ENCODE measurements at places on chromosomes 12 and 14. TPM values are rescaled to one million over a fixed set of nuclear protein-coding genes. Genes with fewer than 3 reads are reported as not detected.

- DNase-seq: peak; percentile 6
- H3K4me3 ChIP-seq: no peak overlapping the region
- H3K27ac ChIP-seq: no peak overlapping the region
Measured at GRCh38 chr12:119748497-119748896, 80.6 kb downstream of the PRKAB1 start.

RASSF9 gene
- total RNA-seq: not detected

DNA sequence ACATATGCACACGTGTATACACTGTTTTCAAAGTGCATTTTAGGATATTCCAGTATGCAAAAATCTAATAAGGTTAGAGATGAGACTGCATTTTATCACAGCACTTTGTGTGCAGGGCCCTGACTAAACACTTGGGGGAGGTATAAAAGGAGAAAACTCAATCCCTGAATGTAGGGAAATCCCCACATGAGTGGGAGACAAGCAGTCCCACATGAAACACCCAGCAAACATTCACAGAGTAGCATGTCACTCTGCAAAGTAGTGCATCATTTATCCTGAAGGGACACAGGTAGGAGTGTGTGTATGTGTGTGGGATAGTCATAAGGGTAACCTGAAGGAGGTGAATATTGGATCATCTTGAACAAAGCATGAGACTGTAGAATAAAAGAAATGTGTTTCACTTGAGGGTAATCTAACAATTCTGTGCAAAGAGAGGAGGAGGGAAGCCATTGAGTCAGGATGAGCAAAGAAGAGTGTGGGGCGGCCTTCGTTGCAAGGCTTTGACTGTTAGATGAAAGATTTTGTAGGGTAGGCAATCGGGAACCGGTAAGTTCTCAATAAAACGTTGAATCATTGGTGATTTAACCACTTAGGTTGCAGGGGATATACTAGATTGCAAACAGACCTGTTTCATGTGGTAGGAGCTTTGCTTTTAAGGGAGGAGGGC, 2.9 kb downstream of the PRPF40B start:
- H3K27ac ChIP-seq: no peak overlapping the region
- no peak overlapping the region for H3K4me3 ChIP-seq
- peaks cover 29% of the 10 kb centered on the region for H3K4me1 ChIP-seq
- no peaks in the 10 kb centered on the region for H3K27me3 ChIP-seq
- H3K36me3 ChIP-seq: no peaks in the 10 kb centered on the region

APOLD1 gene
- 10.6 TPM for total RNA-seq

KLHL33 gene
- total RNA-seq: not detected

DNA sequence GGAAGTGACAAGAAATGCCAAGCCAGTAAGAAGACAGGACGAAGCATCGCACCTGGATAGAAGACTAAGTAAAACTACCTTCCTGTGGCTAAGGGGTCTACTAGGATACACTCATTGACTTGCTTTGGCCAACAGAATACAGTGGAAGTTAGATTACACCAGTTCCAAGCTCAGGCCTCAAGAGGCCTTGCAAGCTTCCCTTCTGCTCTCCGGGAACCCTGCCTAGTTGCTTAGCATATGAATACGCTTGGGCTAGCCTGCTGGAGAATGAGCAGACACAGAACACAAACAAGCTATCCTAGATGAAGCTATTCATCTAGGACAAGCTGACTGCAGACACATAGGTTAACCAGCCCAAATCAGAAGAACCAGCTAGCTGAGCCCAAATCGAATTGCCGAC, 97.0 kb downstream of the DPF3 start:
- peaks cover 12% of the 10 kb centered on the region for H3K4me1 ChIP-seq
- H3K4me3 ChIP-seq: no peak overlapping the region
- no peaks in the 10 kb centered on the region for H3K36me3 ChIP-seq
- no peaks in the 10 kb centered on the region for H3K27me3 ChIP-seq
- no peak for DNase-seq

DNA sequence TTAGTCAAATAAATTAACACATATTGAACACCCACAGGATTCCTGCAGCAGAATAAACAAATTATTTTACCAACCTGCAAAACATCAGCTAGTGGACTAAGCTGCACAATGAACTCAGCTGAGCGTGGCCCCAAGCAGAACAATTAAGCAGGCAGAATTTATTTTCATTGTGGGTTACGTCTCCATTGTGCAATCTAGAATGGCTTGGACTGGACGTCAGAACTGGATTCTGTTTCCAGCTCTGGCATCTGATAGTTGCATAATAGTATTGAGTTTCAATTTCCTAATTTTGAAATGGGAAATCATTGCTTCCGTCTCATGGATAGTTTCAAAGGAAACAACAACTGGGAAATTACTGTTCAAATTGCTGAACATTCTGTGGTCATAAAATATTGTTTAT, 35.5 kb upstream of the RERG start:
- no peak overlapping the region for H3K27ac ChIP-seq
- no peak for DNase-seq
- H3K4me3 ChIP-seq: no peak overlapping the region
- no peaks in the 10 kb centered on the region for H3K4me1 ChIP-seq
- 0 out of 2 replicates have a peak, but pooled peaks cover 3% of the 10 kb centered on the region for H3K27me3 ChIP-seq

TC2N gene
- 0.05 TPM for total RNA-seq

GRCh38 chr14:51783765-51784164, 76.6 kb upstream of the GNG2 start:
- H3K36me3 ChIP-seq: no peaks in the 10 kb centered on the region
- peaks cover 3% of the 10 kb centered on the region for H3K4me1 ChIP-seq
- H3K27ac ChIP-seq: no peak overlapping the region
- DNase-seq: no peak

DNA sequence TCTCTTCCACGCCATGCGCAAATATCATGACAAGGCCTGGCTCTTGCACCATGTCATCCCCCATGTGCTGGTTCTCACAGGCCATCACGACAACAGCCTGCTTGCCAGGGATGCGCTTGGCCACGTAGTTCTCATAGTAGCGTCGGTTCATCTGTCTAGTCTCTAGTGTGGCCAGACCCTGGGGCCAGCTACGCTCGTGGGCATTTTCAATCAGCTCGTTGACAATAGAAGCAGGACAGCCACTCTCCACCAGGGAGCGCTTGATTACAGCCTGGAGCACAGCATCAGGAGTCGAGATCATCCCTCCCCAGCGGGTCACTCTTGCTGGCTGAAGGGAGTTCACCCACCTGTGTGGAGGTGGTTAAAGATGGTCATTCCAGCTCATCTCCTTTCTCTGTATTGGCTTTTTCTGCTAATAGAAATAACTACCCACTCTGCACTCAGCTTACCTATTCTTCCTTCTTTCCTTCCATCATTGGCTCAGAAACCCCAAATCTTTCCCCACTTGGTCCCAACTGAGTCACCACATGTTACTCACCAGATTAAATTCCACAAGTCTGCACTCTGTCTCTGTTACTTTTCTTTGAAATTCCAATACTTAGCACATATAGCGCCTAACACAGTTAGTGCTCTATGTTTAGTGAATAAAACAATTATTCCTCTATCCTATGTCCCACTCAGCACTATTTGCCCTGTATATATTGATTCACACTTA, 15.1 kb downstream of the RNF41 start:
- no peak overlapping the region for H3K4me3 ChIP-seq
- DNase-seq: no peak
- H3K27ac ChIP-seq: no peak overlapping the region
- peaks cover 12% of the 10 kb centered on the region for H3K4me1 ChIP-seq

Data from SJSA1 (cell line).